ENCODE measurements at places on chromosomes 1 and 21.
A peak's percentile ranks its signal among the peaks of the same experiment; 100 is the strongest.

GRCh38 chr21:17789069-17789468 lies 30.1 kb downstream of the C21orf91 start:
- no peak for DNase-seq

DNA sequence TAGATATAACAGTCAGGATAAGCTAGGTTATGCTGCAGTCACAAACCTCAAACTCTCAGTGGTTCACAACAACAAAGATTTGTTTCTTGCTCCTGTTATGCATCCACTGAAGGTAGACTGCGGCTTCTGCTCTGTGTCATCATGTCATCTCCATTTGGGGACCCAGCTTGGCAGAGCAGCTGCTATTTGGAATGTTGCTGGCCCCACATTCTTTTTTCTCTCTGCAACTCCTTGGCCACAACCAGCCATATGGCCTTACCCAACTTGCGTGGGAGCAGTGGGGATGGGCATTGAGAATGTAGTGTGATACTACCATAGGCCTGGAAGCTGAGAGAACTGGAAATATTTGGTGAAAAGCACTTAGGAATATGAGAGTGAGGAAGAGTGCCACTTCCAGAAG lies 26.4 kb downstream of the AGO4 start:
- DNase-seq, result no peak

GRCh38 chr1:12516741-12517140 lies 101.3 kb downstream of the DHRS3 start:
- DNase-seq, result no peak

DNA sequence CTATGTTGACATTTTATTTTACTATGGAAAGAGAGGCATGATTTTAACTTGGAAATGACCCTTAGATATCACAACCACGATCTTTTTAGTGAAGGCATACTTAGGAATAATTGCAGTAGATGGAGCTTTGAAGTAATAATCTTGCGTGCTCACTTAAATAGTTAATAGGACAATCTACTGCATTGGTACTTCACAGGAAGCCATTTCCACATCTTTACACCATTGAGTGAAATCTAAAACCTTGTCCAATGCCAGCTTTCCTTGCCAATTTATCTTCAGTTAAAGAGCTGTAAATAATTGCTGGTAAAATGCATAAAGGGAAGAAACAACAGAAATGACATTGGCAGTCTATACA lies 586.3 kb downstream of the ADGRL2 start:
- no peak for DNase-seq

DNA sequence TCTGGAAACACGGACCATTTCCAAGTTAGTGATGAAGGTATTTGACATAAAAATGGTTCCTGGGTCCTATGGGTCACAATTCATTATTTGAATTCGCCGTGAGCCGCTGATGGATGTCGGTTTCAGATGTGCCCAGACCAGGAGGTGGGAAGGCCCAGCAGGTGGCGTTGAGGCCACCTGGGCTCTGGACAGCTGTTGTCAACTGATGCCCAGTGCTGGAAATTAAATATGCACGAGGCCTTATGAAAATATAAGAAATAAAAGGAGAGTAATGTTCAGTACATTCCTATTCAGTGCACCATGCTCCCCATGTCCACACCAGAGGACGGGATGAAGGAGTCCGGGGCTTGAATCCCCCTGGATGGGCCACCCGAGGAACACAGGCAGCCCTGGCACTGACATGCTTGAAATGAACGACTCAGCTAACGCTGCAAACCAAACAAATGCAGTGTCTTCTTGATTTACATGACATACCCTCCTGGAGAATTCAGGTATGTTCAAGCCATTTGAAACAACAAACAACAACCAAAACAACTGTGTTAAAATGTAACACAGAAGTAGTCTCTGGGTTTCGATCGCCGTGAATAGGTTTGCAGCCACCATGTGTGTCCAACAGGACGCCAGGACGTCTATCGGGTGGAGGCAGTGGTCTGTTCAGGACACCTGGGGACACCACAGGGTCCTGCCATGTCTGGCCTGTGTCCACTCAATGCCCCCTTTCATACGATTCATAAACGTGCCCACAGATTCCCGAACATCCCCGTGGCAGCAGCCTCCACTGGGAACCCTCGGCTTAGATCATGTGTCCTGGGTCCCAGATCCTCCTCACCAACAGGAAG lies 6.1 kb downstream of the TFF3 start:
- DNase-seq, result peak; percentile 60

DNA sequence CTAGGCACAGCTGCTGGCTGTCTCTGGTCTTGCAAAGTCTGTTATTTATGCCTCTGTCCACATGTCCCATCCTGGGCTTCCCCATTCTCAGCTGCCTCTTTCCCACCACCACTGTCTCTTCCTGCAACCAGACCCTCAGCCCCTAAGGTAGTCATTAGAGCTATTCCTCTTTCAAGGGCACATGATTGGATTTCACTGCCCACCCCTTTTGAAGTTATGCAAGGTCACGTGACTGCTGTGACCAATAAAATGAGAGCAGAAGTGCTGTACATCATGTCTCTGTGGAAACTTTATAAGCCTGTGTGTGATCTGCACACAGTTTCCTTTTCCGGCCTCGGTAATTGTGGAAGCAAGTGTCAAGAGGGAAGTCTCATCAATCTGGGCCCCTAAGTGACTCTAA lies 136.6 kb upstream of the HMGB4 start:
- no peak for DNase-seq

DNA sequence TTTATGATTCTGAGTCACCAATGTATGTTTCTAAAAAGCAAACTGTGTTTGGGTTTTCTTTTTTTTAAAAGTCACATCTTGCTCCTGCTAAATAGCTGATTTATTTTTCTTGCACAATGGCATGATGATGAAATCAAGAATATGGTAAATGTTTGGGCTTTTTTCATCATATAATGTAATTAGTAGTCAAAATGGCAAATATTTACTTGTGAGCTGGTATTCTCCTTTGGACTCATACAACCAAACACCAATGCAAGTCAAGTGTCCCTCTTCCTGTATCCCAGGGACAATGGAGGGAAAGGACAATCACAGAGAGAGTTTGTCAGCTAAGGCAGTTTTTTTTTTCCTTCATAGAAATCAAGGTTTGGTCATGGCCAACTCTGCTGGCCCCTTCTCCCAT lies 94.6 kb upstream of the RALGPS2 start:
- DNase-seq, result no peak

DNA sequence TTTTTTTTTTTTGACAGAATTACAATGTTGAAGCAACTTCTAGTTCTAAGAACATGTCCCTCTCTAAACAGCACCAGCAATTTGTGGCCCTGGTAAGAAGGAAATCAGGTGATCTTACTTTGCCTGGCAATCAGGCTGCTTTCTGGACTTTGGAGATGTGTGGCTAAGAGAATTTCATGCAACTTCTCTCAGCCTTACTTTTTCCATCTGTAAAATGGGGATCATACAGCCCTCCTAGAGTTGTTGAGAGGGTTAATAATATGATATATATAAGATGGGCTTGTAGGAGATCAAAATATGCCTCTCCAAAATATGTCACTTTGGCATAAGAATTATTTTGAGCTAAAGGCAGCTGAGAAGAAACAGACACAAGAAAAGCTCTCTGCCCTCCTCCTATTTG lies 92.0 kb downstream of the SLC25A24 start:
- no peak for DNase-seq

GRCh38 chr1:21503706-21504377 lies 5.4 kb upstream of the ALPL start:
- DNase-seq, result no peak

GRCh38 chr1:94898491-94899385 lies 28.2 kb downstream of the CNN3 start:
- no peak for DNase-seq

DNA sequence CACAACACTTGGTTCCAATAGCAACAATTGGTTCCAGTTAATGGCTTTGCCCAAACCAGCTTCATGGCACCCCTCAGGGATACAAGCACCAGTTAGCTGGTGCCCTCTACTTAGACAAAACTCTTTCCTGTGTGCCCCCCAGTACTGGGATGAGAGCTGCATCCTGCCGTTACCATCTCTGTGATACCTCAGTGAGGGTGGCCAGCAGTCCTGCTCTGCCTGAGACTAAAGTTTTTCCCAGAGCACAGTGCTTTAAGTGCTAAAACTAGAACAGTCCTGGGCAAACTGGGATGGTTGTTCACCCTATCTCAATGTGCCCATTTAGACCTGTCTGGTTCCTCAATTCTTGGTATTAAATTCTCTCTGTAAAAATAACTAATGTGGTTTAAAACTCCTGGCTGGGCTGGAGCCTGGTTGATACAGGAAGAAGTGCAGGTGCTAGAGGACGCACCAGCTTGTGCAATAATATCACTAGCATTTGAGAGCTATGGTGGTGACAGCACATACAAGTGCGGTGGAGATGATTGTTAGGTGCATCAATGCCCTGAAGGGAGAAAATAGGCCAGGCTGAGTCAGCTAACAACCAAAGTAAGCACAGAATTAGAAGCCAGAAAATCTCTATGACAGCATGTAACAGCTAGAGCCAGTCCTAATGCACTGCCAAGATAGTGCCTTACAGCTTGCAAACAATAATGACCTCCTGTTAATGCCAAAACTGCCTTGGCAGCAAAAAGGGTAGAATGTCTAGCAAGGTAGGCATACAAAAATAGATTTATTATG lies 179.8 kb upstream of the GALNT2 start:
- peak; percentile 32 for DNase-seq

DNA sequence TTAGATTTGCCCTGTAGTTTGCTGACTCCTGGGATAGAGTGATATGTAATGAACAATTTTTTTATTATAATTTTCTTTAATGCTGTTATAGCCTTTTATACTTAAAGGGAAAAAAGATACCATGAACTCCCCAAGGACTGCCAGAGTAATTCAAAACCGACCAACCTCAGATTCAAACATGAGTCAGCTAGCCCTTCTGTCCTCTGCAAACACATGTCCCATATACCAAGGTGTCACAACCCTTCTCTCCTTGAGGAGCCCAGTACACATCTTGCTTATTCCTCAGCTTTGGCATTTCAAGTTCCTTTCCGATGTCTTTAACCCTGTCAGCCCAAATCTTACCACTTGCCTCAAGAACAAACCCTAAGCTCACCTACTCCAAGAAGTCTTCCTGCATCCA lies 184.9 kb downstream of the KCNH1 start:
- no peak for DNase-seq

DNA sequence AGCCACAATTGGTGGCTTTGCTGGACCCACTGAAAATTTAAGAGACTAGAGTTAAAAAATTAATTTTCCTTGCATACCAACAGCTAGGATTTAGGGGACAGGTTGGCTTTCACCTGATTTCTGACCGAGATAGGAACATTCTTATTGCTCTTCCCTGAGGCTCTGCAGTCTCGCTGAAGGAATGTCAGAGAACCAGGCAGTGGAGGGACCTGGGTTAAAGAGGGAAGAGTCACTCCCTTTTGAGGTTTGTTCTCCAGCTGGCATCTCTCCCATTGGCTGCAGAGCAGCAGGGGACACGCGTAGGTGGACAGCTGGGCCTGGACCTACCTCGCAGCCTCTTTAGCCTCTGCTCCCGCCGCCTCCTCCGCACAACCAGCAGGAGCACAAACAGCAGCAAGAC lies 207.5 kb downstream of the PCP4 start:
- no peak for DNase-seq

GRCh38 chr1:153623101-153623500 lies 4.2 kb downstream of the S100A13 start:
- no peak for DNase-seq

DNA sequence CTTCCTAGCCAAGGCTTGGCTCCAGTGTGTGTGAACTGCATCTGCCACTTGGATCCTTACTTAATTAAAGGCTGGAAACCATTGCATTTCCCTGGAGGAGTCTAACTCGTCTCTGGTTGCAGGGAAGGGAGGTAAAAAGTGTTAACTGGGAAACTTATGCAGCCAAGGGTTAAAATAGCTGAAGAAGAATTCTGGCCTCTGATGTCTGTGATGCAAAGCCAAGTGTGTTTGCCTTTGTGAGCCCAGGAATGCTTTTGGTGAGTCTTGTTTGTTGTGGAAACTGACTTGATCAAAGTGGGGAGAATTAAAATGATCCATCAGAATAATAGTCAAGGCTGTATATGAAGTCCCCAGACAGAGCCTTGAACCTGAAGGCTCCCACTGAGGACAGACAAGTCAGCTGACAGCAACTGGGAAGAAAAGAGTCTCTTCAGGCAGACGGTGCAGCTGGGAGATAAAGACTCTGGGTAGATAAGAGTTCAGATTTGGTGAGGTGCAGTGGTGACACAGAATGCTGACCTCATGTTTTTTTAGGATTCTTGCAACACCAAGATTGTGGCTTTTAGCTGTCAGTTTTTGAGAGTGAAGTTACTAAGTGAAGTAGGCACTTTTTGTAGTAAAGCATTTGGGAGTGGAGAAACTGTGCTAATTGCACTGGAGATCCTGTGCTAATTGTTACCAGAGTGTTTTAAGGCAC lies 59.5 kb upstream of the WLS start:
- no peak for DNase-seq

DNA sequence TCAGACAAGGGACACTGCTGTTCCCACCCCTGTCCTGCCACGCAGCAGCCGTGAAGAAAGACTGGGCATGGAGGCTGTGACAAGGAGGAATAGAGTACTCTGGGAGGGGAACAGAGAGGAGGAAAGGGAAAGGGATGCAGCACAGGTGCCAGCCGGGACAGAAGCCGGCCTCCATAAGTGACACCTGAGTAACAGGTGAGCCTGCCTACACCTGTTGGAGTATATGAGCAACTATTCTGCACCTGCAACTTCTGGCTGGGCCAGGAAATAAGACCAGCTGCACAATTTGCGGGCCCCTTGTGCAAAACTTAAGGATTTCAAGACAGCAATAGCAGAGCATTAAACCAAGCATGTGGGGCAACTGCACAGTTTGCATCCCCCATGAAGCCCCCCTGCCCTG lies 72.5 kb upstream of the GOLT1A start:
- DNase-seq, result peak; percentile 62

DNA sequence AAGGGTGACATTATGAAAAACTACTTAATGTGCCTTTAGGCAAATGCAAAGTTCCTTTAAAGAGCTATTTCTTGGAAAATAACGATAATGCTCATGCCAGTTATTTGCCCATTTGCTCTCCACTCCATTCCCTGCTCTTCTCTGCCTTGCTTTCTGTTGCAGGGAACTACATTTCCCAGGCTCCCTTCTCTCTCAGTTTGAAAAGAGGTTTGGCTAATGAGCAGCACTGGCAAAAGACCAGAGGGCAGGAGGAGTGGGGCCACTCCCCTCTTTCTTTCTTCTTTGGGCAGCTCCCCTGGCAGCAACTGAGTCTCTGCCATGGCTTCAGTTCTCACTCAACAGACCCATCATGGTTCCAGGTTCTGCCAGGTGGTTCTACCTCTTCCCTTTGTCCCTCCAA lies 130.5 kb downstream of the RWDD3 start:
- DNase-seq, result no peak
